Stomach (tissue), 19 donors: ENCODE measurements at places on chromosomes 16 and 17. TPM values are rescaled to one million over a fixed set of nuclear protein-coding genes. Genes with fewer than 3 reads are reported as not detected.

- no peak for DNase-seq
- H3K4me1 ChIP-seq = peaks cover 6% of the 10 kb centered on the region
- no peak overlapping the region for H3K27ac ChIP-seq
These were observed 34.2 kb upstream of the PABPN1L start for GRCh38 chr16:88900662-88901052.

DNA sequence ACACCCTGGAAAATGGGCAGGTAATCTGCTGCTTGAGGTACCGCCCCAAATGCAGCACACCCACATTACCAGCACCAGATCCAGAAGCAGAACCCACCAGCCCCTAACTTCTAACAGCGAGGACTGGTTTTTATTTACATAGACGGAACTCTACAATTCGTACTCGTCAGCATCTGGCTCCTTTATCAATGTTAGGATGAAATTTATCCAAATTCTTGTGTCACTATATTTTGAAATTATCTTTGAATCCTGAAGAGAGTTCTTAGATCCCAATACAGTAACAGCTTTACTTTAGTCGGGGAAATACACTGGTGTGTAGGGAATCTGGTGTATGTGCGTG is 332 bp upstream of the ALG1 start:
- no peaks in the 10 kb centered on the region for H3K27me3 ChIP-seq
- H3K4me1 ChIP-seq = peaks cover 25% of the 10 kb centered on the region
- H3K4me3 ChIP-seq = peak overlapping the region; percentile 70
- peaks cover 31% of the 10 kb centered on the region for H3K36me3 ChIP-seq
- H3K27ac ChIP-seq = peak overlapping the region; percentile 85
- no peak for DNase-seq

DNA sequence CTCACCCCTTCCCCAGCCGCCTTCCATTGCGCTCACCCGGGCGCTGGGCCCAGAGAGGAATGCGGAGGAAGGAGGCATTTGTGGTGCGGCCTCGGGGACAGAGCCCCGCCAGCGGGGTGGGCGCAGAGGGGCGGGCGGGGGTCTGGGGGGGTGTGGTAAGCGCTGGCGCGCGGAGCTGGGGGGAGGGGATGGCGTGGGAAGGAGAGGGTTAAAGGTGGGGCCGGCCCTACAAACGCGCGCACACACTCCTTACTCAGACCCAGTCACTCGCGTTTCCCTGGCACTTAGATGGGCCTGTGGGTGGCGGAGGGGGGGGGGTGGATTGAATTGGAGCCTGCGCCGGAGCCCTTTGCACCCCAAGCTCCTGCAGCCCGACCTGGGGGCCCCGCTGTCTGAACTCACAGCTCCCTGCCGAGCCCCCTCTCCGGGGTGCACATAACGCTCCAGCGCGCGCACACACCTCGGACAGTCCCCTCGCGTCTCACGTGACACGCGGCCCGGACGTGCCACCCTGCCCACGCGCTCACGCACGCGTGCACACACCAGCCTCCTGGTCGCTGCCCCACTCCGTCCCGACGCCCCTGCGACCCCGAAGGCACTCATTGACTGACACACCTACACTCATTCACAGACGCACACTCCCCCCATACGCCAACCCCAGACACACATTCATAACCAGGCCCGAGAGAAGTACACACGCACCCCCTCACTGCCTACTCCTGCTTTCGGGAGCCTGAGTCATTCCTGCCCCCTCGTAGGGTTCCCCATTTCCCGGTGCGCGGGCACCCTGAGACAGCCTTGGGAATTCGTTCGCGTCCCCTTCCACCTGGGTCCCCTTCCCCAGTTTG is 844 bp downstream of the TBKBP1 start:
- peaks cover 45% of the 10 kb centered on the region for H3K4me1 ChIP-seq
- H3K4me3 ChIP-seq = peak overlapping the region; percentile 97
- H3K27ac ChIP-seq = peak overlapping the region; percentile 92
- peaks cover 24% of the 10 kb centered on the region for H3K36me3 ChIP-seq
- peak; percentile 61 for DNase-seq

The C1QTNF8 gene
- not detected for polyA plus RNA-seq

DNA sequence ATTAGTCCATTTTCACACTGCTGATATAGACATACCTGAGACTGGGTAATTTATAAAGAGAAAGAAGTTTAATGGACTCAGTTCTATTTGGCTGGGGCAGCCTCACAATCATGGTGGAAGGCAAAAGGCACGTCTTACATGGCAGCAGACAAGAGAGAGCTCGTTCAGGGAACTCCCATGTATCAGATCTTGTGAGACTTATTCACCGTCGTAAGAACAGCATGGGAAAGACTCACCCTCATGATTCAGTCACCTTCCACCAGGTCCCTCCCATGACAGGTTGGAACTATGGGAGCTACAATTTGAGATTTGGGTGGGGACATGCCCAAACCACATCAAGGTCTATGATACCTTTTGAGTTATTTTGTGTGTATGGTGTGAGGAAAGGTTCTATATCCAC is 66.9 kb downstream of the METRNL start:
- no peaks in the 10 kb centered on the region for H3K36me3 ChIP-seq
- peaks cover 2% of the 10 kb centered on the region for H3K4me1 ChIP-seq
- H3K4me3 ChIP-seq = no peak overlapping the region
- H3K27me3 ChIP-seq = no peaks in the 10 kb centered on the region
- H3K27ac ChIP-seq = no peak overlapping the region
- no peak for DNase-seq

The WWOX gene
- polyA plus RNA-seq = 7.7 TPM

The CNTNAP1 gene
- 0.76 TPM for polyA plus RNA-seq

- H3K4me3 ChIP-seq = no peak overlapping the region
- H3K27me3 ChIP-seq = no peaks in the 10 kb centered on the region
- H3K27ac ChIP-seq = no peak overlapping the region
- H3K4me1 ChIP-seq = no peaks in the 10 kb centered on the region
- H3K36me3 ChIP-seq = no peaks in the 10 kb centered on the region
- DNase-seq = no peak
These were observed 59.5 kb upstream of the CDC42EP4 start for GRCh38 chr17:73371285-73371684.
